ENCODE measurements at places on chromosomes 12 and 14.

GRCh38 chr14:69443296-69443805 lies 41.2 kb upstream of the PLEKHD1 start:
- DNase-seq, result no peak

DNA sequence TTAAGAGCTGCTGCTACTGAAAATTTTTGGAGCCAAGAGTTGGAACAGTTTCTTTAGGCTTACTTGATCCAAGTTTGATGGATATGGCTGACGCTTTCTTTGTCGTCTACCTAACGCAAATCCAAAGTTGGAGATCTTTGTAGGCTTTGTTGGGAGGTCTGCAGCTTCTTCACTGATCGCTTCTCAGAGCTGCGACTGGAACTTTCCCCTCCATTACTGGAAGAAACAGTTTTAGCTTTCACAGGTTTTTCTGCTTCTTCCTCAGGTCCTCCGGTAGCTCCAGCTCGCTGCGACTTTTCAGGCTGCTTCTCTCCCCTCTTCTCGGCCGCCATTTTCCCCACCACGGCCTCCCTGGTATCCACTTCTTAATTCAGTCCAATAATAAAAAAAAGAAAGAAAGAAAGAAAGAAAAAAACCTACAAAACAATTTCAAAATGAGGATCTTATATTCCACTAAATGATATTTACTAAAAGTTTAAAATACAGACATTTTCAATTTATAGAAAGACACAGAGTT lies 178.1 kb upstream of the HMGA2 start:
- no peak for DNase-seq

DNA sequence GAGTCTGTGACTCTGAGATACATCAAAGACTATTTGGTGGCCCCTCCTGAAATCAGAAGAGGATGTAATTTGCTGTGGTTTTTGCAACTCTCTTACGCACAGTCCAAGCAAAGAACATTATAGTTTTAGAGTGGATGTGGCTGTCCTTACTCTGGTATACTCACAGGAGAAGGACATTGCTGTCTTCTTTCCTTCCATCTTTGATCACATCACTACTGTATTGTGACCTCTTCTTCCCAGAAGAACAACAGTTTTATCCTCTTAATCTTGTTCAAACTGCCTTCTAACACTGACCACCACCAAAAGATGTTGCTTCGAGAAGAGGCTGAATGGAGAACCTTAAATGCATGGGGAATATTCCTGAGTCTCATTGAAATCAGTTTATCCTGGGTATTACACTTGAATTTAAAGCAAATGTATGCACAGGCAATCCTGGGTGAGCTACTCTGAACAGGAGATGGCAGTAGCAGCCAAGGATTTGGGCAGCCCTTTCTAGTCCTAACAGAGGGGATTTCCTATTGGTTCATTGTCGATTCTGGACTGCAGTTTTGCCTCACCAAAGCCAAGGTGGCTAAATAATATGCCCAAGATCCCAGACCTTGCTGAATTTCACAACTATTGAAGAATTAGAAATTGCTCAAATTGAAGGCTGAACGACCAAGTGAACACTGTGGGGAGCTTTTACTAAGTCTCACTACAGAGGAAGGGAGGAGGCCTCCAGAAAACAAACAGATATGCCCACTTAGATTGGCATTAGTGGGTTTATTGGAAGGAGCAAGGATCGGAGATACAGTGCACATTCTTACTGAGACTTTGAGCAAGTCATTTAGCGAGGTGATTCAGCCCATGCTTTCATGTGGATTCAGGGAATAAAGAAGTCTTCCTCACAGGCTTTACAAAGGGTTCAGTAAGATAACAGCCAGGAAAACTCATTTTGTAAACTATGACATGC lies 282.8 kb downstream of the PAWR start:
- no peak for DNase-seq

DNA sequence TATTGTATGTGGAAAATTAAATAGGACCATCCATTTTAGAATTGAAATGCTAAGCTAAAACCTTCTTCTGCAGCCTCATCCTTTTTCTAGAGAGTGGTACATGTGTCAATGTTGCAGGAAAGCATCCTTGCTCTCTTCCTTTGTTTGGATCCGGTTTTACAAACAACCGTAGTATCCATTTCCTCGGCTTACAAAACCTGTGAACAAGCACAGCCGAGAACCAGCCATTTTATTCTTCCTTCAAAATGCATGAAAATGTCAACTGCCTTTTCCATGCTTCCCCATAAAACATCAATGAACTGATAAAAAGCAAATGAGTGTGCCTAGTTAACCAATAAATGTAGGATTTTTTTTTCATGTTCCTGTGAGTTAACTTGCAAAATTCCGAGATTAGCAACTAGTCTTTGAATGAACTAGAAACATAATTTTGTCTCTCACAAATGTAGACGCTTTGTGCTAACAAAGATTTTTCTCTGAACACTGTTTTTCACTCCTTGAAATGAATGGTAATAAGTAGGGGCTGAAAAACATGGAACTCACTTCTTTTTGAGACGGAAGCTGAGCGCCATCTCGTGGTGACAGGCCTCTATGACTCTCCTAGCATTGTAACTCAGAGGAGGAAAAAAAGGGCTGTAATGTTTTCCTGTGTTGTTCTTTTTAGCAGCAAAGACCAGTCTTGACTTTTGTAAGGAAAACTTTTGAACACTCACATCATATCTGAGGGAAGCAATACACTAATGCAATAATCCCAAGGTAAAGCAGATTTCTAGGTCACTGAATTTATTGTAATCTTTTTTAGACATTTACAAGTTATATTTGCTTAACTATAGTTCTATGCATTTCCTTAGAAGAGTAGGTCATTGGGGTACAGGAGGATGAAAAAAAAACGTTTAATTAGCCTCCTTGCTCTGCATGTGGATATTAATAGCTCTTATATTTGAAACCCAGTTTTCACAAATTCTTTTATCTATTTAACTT lies 157.4 kb upstream of the FOXG1 start:
- no peak for DNase-seq

GRCh38 chr14:21317398-21317797 lies 37.5 kb downstream of the RPGRIP1 start:
- DNase-seq, result no peak

DNA sequence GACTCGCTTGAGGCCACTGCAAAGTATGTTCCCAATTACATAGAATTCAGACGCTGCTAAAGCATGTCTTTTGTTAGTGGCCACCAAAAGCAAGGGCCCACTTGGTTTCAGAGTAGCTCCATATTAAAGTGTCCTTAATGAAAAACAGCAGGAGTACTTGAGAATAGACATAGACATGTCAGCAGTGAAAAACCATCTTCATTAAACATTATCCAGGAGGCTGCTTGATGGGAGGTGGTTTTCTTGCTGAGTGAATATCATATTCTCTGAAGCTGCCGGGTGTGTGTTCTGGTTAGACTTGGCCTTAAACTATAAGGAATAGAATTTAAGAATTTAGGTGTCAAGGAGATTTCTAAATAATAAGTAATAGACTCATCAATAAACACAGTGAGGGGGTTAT lies 79.5 kb upstream of the CCDC198 start:
- DNase-seq, result no peak

GRCh38 chr12:123077298-123078119 lies 73.4 kb downstream of the PITPNM2 start:
- no peak for DNase-seq

DNA sequence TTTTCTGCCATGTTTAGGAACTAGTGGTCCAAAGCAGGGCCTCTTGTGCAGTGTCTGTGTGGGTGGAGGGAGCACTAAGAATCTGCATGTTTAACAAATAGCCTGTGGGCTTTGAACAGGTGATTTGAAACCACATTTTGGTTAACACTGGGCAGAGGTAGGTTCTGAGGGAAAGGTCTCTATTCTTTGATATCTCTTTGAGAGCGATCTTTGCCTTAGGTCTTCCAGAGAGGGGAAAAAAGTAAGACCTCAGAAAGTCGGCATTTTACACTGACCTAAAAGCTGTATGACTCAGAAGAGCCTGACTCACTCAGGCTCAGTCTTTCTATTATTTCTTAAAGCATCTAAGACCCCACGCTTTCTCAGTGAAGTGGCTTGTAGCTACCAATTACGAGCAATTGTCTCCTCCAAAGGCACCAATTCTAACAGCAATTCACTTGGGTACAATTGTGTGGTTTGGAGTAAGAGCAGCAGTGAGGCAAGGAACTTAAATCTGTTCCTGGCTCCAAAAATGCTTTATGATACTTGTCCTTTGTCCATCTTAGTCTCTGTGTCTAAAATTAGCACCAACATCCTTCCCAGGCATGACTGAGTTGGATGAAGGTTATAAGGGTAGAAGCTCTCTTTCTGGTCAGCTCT lies 8.8 kb downstream of the EIF2B2 start:
- DNase-seq, result no peak

GRCh38 chr14:103762036-103762435 lies 46.4 kb downstream of the ZFYVE21 start:
- no peak for DNase-seq

DNA sequence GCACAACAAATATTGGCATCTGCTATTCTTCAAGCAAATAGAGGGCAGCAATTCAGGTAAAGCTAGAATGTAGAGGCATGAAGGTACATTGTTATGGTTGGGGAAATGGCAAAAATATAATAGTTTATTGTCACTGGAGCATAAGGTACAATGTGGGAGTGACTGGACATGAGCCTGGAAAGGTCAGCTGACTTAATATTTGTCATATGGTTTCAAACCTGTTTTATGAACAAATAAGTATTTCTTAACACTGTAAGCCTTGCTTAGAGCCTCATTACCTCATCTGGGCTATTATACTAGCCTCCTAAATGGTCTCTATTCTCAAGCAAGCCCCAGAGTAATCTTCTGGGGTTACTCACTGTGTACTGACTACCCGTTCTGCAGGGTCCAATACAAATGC lies 33.7 kb downstream of the FAM177A1 start:
- no peak for DNase-seq

DNA sequence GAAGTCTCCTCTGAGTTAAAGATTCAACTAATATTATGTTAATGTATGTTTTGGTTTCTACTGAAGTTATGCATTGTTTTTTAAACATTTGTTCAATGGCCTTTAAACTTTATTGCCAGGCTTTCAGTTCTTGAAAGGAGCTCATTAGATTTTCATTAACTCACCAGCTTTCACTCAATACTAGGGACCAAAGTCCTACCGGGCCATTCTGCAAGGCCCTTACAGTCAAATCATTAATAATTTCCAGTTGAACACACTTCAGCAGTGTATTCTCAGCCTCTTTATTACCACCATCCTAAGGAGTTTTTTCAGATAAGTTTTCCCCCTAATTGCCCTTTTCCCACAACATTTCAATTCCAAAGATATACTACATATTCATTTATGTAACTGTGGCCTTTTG lies 409.2 kb downstream of the DIO2 start:
- DNase-seq, result no peak

GRCh38 chr12:101995684-101996083 lies 66.1 kb downstream of the WASHC3 start:
- no peak for DNase-seq

GRCh38 chr14:75339059-75339458 lies 60.4 kb downstream of the FOS start:
- no peak for DNase-seq

DNA sequence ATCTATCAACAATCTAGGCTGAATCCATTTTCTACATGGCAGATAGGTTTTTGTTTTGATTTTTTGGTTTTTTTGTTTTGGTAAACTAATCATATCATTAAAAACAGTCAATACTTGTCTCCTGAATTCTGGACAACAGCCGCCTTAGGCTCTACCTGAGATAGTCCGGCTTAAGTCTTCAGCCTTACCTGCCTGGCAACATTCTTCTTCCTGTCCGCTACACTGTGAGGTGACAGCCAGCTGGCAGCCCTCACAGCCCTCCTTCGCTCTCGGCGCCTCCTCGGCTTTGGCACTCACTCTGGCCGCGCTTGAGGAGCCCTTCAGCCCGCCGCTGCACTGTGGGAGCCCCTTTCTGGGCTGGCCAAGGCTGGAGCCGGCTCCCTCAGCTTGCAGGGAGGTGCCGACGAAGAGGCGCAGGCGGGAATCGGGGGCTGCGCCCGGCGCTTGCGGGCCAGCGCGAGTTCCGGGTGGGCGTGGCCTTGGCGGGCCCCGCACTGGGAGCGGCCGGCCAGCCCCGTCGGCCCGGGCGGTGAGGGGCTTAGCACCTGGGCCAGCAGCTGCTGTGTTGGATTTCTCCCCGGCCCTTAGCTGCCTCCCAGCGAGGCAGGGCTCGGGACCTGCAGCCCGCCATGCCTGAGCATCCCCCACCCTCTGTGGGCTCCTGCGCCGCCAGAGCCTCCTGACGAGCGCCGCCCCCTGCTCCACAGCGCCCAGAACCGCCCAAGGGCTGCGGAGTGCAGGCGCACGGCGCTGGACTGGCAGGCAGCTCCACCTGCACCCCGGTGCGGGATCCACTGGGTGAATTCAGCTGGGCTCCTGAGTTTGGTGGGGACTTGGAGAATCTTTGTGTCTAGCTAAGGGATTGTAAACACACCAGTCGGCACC lies 49.0 kb downstream of the MDGA2 start:
- no peak for DNase-seq

DNA sequence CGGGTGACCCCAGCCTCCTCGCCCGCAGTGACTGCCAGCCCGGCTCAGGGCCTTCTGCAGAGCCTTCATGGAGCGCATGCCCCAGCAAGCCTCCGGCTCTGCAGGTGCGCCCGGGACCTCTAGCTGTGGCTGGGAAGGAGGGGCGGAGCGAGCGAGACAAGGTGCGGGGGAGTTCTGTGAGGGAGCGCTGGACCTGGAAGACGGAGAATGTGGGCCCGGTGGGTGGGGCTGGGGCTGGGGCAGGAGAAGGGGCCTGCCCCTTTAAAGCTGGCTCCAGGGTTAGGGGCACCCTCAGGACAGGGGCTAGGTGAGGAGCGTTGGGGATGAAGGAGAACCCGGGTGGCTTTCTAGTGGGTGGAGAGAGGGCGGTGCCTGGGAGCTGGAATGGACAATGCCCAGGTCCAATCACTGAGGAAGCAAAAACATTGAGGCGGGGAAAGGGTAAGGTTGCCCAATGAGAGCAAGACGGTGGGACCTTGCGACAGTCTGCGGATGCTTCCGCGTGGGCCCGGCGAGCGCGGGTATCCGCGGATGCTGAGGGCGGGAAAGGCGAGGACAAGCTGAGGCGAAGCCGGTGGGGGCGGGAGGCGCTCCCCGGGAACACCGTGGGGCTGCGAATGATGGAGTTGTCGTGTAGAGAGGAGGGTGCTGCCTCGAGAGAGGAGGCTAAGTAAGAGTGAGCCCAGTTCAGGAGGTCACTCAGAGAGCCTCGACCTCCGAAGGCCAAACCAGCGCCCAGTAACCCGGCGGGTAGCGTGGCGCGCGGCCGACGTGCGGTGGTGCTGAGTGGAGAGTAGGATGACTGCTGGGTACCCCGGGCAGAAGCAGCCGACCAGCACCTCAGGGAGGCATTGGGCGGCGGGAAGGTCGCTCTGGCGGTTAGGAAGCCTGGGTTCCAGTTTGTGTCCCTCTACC lies at the start of gene GLS2:
Gene GLS2, minus strand, starts transcription at position 121 of the 915 bp plus-strand sequence. Its CDS starts 43 bp downstream, at position 78.
- DNase-seq, result peak; percentile 79

Measured in central memory CD4-positive, alpha-beta T cell (primary cell).